ENCODE measurements at places on chromosomes 1 and 21. TPM values are rescaled to one million over a fixed set of nuclear protein-coding genes. Genes with fewer than 3 reads are reported as not detected.

Gene HS2ST1
- total RNA-seq: 10.4 TPM

Gene TCHH
- 0.26 TPM for total RNA-seq

Gene IPP
- total RNA-seq: 5.3 TPM

Gene PARK7
- 335 TPM for total RNA-seq

Gene OVAAL
- not detected for total RNA-seq

Gene BMP8B
- 4.2 TPM for total RNA-seq

Gene ZNF683
- total RNA-seq: not detected

Gene CLDN8
- not detected for total RNA-seq

Data from A549 treated with DMSO at 1 μM for 4 hours (cell line).